Foreskin keratinocyte (primary cell): ENCODE measurements at places on chromosomes 5 and 9. TPM values are rescaled to one million over a fixed set of nuclear protein-coding genes. Genes with fewer than 3 reads are reported as not detected.

The SPDL1 gene
- total RNA-seq: 34.3 and 37.2 TPM in 2 replicates

The RMI1 gene
- total RNA-seq: 14.4 and 16.4 TPM in 2 replicates

The MYO10 gene
- total RNA-seq: 57.7 and 62.5 TPM in 2 replicates

- DNase-seq: no peak
Measured at GRCh38 chr9:124456341-124457078, 6.3 kb downstream of the ADGRD2 start.
